Hindlimb muscle (tissue), 1 donor: ENCODE measurements at places on chromosomes 5 and 9.

GRCh38 chr9:112531666-112532282 is 45.1 kb downstream of the KIAA1958 start:
- DNase-seq, result no peak

DNA sequence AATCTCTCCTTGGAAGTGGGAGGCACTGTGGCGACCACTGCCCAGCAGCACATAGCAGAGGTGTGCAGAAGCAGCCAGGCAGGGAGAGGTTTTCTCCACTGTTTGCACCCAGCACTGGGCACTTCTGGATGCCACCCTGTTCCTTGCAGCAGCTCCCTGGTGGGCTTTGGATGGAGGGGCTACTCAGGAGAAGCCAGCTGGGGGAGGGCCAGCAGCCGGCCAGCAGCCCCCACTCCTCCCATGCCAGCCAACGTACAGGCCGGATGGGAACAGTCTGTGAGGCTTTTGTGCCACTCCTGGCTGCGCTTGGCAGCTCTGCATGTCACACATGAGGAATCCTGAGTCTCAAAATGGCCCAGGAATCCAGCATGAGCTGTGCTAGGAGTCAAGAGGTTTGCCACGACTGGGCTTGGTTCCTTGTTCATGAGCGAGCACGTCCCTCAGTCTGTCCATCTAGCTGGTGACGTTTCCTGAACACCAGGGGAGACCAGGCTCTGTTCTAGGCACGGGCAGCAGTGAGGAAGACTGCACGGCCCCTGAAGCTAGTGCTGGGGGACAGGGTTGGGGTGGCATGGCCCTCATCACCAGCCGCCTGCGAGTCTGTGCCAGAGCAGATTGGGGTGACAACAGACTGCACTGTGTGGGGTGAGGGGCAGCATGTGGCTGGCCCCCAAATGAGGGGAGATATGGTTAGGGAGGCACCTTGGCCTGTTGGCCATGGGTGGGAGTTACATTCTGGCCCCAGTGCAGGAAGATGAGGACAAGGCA is 10.1 kb downstream of the PHF2 start:
- no peak for DNase-seq

DNA sequence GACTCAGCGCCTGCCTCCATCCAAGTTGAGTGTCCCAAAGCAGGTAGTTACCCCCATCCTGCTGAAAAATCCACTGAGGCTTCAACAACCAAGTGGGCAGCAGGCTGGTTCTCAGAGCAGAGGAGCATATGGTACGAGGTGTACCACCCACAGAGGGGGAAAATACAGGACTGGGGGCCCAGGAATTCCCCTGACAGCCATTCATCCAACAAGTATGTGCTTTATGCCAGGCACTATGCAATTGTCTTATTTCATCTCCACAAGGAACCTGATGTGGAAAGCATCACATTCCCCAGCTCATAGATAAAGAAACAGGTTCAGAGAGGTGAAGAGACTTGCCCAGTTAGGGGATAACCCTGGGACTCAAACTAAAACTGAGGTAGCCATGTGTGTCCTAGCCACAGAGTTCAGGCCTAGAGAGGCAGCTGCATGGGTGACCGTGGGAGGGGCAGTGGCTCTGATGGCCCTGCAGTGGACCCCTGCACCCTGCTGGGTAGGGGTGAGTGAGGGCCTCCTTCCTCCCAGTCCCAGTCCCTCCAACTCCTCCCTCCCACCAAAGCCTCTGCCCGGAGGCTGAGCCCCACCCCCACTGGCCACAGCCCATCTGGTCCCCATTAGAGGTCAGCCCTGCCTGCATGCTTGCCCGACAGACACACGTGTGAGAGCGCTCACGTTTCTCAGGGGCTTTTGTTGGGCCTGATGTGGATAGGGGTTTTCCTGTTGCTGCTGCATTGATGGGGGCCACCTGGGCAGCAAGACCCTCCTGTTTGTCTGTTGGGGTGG is 11.5 kb downstream of the PDLIM4 start:
- DNase-seq, result no peak

DNA sequence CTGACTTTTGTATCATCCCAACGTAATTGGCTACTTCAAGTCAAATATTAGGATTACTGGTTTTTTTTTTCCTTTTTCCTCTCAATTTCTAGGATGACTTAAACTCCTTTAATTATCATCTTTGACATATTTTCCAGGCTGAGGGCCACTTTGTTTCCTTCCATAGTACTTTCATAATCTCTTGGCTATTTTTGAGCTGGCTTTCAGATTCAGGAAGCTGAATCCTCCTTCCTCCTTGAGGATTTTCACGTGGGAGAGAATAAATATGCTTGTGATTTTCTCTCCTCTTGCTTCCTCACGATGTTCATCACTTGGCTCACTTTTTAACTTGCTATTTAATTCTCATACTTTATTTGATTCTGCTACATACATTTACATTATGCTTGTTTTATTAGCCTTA is 88.1 kb downstream of the ITGA1 start:
- DNase-seq, result peak; percentile 23

DNA sequence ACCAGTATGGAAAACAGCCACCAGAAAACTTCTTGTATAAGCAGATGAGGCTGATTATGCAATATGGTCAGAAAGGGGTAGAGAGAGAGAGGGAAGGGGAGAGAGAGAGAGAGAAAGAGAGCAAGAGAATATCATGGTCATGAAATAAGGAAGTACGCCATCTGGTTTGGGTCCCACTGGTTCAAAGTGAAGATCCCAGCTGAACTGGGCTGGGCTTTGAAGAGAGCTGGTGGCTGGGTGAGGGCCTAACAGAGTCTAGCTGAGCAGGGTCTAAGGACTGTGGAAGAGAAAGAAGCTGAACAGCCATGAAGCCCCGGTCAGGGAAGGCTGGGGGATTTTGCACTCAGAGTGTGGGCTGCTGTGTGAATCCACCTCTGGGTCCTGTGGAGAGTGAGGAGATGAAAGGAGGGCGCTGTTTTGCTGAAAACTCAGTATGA is 14.6 kb downstream of the TRIM14 start:
- no peak for DNase-seq

DNA sequence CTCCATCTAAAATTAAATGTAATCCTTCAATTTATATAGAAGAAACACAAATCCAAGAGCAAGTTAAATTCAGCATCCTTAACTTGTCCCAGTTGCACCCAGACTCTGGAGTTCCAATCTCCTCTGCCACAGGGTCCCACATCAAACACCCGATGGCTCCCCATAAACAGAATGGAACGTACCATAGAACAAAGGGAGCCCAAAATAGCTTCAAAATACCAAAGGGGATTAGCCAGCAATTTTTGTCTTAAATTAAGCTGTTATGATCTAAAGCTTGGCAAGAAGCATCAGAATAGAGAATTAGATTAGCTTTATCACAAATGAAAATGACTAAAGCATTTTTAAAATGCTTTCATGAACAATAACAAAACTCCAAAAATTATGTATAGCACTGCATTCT is 112.8 kb downstream of the FANCC start:
- DNase-seq, result no peak

- DNase-seq, result no peak
Measured at GRCh38 chr9:129311643-129312042, 133.6 kb upstream of the IER5L start.

DNA sequence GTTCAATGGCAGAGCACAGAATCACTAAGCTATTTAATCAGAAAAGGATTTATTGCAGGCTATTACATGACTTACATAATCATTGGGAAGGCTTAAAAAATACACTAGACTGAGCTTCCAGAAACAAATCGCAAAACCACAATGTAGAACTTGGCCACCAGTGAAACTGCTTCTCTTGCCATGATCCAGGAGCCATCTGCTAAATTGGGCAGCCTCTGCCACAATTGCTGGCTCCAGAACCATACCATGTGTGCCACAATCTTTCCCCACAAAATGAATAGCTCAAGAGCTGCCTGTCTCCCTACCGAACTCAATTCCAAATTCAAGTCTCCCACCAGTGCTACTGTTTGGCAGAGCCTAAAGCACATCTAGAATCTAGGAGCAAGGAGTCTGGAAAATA is 9.8 kb upstream of the ERAP1 start:
- DNase-seq, result no peak

- DNase-seq, result no peak
Measured at GRCh38 chr9:91150998-91151717, 210.6 kb downstream of the AUH start.

DNA sequence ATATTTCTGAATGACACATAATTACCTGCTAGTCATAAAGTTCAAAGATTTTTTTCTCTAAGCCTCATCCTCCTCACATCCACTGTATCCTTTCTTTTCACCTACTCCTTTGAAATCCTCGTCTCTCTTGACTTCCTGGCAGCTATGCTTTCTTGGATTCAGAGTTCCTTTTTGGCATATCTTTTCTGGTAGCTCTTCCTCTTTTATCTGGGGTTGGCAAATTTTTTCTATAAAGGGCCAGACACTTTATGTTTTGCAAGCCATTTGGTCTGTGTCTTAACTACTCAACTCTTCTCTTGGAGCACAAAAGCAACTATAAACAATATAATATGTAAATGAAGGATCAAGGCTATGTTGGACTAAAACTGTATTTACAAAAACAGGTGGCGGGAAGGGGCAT is 197.5 kb downstream of the KIAA0825 start:
- no peak for DNase-seq

- no peak for DNase-seq
Measured at GRCh38 chr5:172007175-172008110, 1.0 kb upstream of the FBXW11 start.

- DNase-seq, result no peak
Measured at GRCh38 chr9:13587571-13587970, 308.1 kb upstream of the MPDZ start.

- DNase-seq, result no peak
Measured at GRCh38 chr5:119016125-119016774, 27.9 kb upstream of the DTWD2 start.

DNA sequence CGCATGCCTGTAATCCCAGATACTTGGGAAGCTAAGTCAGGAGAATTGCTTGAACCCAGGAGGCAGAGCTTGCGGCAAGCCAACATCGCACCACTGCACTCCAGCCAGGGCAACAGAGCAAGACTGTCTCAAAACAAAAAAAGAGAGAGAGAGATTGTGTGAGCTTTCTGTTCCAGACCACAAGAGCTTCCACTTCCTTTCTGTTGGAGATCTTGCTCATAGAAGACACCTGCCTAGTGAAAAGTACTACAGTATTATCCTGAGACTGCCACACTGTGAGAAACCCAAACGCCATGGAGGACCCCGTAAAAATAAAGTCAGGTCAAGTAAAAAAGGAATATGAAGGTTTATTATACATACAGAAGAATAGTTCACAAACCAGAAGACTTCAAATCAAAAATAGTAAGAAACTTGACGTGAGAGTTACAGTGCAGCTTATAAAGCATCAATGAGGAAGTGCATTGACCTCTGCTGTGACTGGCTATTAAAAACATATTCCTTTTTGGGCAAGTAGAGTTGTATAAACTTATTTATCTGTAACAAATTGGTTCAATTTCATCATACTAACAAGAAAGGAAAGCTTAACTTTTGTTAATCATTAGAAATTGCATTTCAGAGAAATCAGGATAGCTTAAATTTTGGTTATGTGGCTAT is 4.3 kb upstream of the EMB start:
- DNase-seq, result no peak

- no peak for DNase-seq
Measured at GRCh38 chr9:127419348-127419747, 4.8 kb upstream of the ZNF79 start.

GRCh38 chr9:135907006-135907430 is 328 bp downstream of the CAMSAP1 start:
- no peak for DNase-seq

- DNase-seq, result peak; percentile 84
Measured at GRCh38 chr5:150302301-150303069, at the start of gene ARSI. ARSI (minus strand) TSS chr5:150302905; CDS start chr5:150302373, 532 bp downstream.

DNA sequence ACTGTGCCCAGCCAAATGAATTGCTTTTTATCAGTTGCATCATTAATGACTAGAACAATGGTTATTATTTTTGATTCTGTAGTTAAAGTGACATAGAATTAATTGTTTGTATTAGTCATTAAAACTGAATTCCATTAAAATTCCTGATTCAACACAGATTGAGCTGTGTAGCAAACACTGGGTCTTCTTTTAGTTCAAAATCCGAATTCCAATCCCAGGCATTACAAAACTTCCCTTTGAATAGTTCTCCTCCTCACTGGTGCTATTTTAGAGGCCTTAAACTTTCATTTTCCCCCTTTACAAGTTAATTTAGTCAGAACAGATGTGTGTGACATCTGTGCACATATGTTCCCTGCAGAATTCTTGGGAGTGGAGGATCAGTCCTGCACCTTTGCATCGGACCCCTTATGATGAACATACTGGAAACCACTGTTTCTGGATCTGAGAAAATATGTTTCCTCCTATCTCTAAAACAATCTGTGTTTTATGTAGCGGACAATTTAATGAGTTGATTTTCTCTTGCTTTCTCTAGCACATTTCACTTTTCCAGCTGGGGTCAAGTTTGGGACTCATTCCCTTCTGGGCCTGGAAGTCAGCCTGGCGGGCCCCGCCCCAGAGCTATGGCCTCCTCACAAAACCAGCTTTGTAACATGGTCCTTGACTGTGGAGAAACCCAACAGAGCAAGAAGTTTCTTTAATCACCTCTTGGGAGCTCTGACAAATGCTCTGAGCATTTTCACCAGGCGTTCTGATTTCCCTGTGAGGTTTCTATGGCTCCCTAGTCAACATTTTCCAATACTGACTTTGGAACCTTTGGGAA is 87.9 kb upstream of the MAMDC2 start:
- no peak for DNase-seq

- no peak for DNase-seq
Measured at GRCh38 chr5:116289276-116289675, 204.5 kb downstream of the COMMD10 start.

DNA sequence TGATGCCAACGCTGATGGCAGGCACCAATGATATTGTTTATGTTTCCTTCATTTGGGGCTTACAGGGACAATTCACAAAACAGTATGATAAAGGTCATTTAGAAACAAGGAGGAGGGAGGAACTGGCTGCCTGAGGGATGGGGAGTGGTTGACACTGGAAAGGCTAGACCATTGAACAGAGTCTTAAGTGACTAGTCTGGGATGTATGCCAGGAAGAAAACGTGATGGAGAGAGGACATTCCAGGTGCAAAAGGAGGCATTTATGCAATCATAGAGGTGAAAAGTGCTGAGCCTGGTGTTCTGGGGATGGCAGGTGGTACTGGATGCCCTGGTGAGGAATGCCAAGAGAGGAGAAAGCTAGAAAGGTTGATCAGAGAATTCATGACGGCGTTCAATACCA is 153.4 kb downstream of the ZNF462 start:
- DNase-seq, result no peak

DNA sequence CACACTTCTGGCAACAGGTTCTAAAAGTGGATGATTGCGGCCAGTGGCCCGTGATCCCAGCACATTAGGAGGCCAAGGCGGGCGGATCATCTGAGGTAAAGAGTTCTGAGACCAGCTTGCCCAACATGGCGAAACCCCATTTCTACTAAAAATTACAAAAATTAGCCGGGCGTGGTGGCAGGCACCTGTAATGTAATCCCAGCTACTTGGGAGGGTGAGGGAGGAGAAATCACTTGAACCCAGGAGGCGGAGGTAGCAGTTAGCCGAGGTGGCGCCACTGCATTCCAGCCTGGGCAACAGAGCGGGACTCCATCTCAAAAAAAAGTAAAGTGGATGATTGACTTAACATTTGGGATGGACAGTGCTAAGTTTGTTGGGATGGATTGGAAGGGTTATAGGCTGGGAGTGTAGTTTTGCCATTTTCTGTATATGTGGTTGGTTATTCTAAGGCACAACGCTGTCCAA is 3.4 kb downstream of the MATR3 start:
- no peak for DNase-seq

GRCh38 chr9:89436963-89437625 is 60.8 kb downstream of the SEMA4D start:
- DNase-seq, result no peak
